ENCODE measurements at places on chromosomes 1 and 21.
A peak's percentile ranks its signal among the peaks of the same experiment; 100 is the strongest.

- DNase-seq: peak; percentile 80
Measured at GRCh38 chr1:169368406-169368769, 393 bp downstream of the BLZF1 start.

DNA sequence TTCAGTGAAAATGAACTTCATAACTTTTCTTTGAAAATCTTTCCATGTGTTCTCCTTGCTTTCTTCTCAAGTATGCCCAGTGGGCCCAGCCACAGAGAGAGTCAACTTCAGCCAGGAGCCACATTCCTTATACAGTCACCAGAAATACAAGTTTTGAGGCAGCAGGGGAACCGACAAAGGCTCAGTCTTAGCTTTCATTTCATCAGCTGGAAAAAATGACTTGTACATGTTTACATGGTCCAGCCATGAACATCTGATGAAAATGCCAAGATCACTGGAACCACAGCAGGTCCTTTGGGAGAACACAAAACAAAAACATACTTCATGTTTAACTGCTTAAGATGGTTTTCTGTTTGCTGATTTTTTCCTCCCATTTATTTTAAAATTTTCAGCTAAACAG, 72.5 kb downstream of the SYDE2 start:
- peak; percentile 6 for DNase-seq

DNA sequence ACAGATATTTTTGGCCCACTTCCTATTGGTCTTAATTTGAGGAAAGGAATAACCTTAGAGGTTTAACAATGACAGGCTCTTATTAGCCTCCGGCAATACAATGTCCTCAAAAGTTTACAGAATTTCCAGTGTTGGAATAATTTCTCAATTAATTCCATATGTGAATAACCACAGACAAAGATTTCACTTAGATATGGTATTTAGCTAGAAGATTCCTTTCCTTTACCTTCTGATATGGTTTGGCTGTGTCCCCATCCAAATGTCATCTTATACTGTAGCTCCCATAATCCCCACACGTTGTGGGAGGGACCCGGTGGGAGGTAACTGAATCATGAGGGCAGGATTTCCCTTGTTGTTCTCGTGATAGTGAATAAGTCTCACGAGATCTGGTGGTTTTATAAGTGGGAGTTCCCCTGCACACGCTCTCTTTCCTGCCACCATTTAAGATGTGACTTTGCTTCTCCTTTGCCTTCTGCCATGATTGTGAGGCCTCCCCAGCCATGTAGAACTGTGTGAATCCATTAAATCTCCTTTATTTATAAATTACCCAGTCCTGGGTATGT, 54.9 kb upstream of the RGS7 start:
- no peak for DNase-seq

DNA sequence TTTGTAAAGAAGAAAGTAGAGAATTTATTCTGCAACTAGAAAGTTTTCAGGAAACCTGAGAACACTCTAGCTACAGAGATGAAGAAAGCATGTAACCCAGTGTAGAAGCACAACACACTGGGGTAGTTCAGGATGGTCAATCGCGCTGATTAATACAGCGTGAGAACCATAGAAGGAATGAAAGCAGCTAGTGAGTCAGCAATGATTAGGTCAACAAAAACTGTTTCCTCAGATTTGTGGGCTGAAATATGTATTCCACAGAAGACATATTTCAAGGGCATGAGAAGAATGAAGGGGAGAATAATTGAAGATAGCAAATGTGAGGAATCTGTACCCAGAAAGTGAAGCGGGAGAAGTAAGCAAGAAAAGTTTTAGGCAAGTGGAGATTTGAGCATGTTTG, 97.8 kb upstream of the ADGRL2 start:
- no peak for DNase-seq

GRCh38 chr1:9059891-9060744, 9.3 kb downstream of the SLC2A5 start:
- no peak for DNase-seq

- DNase-seq: no peak
Measured at GRCh38 chr1:223331929-223332328, 32.0 kb downstream of the SUSD4 start.

DNA sequence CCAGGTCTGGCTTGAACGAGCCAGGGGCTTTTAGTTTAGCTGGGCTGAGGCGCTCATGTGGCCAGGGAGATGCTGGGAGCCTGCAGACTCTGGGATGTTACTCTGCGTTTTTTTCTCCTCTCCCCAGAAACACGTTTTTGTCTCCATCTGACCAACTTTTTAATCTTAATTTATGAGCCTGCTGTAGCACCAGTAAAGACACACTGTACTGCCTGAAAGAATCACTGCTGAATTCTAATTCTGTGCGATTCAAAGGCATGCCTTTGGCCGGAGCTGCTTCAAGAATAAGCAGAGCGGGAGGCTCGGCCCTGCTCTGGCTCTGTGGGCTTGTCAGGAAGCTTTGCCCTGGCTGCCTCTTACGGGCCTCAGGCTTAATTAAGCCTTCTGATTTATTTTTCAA, 129.5 kb downstream of the CAMTA1 start:
- DNase-seq: no peak

GRCh38 chr1:157542676-157543075, 9.6 kb downstream of the FCRL5 start:
- DNase-seq: no peak

DNA sequence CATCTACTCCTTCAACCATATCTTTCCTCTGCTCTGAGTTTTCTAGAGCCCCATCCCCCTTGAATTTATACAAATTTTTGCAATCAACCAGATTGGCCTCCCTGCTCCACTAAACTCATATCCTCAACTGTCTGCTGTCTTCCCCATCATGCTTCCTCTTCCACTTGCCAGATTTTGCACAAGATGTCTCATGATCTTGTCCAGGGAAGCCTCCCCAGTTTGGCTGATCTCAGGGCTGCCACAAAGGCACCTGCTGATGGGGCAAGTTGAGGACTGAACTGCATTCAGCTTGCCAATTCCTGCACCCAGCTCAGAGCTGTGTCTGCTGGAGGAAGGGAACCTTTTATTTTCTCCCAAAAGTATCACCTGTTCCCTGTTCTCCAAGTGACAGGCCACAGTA, 3.9 kb upstream of the KCNJ9 start:
- no peak for DNase-seq

- DNase-seq: peak; percentile 86
Measured at GRCh38 chr21:46605767-46606426, 1.0 kb upstream of the S100B start.

DNA sequence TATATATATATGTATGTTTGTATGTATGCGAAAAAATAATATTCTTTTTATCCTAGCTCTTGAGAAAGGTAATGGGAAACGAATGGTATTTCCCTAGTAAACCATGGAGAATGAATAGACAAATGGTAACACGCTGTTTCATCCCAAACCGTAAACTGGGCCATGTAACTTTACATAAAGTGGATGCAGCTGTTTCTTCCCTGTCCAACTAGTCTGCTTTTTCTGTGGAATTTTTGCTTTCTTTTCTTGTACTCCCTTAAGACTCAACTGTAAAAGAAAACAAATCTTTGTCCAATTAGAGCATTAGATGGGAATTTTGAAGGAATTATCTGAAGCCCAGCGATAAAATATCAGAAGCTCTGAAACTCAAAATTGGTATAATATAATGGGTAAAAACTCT, 198.1 kb downstream of the NFIA start:
- DNase-seq: no peak

DNA sequence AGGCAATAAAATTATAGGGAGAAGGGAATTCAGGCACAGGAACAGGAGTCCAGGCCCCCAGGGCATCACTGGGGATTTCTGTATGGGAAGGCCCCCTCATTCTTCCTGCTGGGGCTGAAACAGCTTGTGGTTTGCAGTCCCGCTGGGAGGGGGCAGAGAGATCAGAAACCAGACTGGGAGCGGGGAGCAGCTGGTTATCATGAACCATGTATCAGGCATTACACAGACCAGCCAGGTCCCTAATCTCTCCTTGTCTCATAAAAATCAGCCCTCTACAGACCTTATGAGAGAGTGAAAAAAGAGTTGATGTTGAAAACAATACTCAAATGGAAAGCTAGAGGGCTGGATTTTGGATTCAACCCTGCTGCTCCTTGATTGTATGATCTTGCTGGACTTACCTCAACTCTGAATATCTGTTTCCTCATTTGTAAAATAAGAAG, 93.4 kb upstream of the F3 start:
- DNase-seq: peak; percentile 85

GRCh38 chr1:245986404-245987218, 520.5 kb downstream of the SMYD3 start:
- DNase-seq: peak; percentile 62

DNA sequence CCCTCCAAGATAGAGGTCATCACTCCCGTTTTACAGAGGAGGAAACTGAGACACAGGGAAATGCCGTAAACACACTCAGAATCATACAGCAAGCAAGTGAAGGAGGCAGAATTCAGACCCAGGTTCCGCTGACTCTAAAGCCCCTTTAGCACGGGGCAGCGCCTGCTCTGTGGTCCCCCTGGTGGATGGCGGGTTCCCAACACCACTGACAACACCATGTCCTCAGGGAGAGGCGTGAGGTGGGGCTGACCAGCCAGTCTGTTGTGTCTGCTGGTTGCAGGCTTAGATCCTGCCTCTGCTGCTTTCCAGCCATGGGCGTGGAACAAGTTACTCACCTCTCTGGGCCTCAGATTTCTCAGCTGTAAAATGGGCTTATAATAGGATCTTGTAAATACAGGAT, 617.3 kb downstream of the MATN1 start:
- DNase-seq: peak; percentile 10

DNA sequence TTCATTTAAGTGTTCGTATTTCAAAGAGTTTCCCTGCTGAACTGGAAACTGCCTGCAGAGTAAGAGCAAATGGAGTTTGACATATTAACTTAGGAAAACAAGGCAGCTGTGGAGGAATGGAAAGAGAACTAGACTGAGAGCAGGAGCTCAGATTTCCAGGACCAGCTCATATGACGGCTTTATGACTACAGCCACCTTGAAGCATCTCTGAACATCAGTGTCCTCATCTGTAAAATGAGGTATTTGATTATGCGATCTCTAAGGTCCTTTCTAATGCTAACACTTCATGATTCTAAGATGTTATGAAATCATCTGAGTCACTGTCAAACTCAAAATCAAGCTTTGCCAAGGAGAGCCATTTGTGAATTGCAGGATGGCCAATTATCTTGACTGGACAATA, 112.3 kb downstream of the PRRX1 start:
- no peak for DNase-seq

DNA sequence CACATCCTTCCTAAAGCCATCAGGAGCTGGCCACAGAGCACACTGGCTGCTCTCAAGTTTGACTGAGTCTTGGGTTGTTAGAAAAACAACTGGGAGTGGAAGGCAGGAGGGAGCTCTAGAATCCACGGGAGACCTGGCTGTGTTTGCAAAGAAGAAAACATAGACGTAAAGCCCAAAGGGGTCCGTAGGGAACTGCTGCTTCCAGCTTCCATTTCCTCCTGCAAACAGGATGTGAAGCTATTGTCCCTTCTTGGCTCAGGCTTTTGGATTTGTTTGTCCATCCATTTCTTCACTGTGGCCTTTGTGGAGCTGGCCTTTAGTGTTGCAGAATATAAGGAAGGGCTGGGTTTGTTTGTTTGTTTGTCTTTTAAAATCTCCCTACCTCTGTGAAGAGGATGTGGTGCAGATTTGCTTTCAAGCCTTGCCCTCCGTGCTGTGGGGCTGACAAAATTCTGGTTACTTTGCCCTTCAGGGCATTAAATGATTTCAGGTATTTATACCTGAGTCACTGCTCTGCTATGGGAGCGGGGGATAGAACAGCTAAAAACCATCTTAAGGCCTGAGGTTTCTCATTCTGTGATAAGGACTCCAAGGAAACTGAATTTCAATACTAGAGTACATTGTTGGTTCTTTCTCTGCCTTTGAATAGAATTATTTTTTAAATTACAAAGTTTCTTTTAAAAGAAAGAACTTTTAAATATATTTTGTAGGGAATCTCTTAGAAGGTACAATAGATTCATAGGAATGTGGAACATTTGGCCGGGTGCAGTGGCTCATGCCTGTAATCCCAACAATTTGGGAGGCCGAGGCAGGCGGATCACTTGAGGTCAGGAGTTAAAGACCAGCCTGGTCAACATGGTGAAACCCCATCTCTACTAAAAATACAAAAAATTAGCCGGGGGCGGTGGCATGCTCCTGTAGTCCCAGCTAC, 74.3 kb downstream of the MPZL1 start:
- no peak for DNase-seq

DNA sequence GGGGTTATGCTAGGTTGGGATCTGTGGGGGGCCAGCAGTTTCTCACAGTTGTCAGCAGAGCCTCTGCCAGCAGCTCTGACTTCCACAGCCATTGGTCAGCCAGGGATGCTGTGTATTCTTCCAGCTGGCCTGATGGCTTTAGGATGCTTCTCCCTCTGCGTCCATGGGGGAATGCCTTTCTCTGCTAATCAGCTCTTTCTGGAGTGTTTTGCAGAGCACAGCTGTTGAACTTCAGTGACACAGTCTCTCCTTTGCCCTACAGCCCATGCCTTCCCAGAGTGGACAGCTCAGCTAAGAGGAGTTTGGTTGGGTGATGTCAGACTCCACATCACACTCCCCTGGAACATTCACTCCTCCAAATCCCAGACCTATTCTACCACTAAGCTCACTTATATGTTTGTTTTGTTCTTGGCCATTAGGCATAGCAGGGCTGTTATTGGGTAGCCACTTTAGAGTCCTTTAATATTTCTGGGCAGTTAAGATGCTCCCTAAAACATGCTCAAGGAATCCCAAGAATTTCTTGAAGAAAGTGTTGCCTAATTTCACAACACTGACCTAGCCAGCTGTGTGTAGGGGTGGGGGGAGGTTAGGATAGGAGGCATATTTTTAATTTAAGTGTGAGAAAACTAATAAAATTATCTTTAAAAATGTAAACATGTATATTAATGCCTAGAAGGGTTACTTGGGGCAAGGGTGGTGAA, 75.3 kb upstream of the KIAA0040 start:
- no peak for DNase-seq

- DNase-seq: peak; percentile 36
Measured at GRCh38 chr1:66033781-66034180, 241.1 kb downstream of the PDE4B start.

DNA sequence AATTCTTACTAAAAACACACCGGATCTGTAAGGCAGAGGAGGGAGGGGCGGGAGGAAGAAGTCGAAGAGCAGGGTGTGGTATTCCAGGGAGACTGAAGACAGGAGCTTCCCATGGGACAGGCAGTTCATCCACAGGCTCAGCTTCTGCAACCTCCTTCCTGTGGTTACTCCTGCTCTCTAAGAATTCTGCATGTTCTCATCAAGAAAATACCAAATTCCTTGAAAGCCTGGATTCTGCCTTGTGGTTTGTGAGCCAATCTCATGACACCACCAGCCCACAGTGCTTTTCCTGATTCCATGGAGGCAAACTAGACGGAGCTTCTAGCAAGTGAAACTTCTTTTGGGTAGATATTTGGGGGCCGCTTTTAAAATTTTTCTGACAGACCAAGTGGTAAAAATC, 1.1 kb upstream of the ST6GALNAC3 start:
- DNase-seq: no peak

DNA sequence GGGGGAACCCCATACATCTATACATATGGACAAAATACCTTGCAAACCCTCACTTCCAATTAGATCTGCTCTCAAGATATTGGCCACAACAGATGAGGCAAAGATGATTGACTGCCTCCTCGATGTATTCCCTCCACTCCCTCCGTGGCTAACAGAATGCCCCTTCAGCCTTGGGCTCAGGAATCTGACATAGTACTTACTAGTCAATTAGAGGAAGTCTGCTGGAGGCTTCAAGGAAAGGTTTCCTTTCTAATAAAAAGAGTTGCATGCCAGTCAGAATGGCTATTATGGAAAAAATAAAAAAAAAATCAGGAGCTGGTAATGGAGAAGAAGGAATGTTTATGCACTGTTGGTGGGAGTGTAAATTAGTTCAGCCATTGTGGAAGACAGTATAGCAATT, 90.4 kb upstream of the VAV3 start:
- DNase-seq: no peak

All from OCI-M1 (cell line).